ENCODE measurements at places on chromosomes 4 and X.

DNA sequence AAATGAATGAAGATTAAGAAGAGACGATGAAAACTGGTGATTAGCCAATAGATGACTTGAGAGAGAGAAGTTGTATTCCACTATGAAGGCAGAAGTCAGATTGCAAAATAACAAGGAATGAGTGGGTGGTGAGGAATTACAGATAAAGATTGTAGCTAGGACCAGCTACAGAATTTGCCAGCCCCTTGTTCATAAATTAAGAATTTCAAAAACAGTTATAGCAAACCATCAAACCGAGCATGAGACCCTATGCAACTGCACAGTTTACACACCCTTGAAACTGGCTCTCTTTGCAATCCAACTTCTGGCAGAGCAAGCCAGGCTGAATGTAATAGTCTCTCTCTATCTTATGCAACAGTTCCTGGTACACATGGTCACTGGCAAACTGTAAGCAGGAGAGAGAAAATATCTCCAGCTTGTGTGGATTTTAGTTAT, 35.2 kb downstream of the STAP1 start:
- peak; percentile 19 for DNase-seq

DNA sequence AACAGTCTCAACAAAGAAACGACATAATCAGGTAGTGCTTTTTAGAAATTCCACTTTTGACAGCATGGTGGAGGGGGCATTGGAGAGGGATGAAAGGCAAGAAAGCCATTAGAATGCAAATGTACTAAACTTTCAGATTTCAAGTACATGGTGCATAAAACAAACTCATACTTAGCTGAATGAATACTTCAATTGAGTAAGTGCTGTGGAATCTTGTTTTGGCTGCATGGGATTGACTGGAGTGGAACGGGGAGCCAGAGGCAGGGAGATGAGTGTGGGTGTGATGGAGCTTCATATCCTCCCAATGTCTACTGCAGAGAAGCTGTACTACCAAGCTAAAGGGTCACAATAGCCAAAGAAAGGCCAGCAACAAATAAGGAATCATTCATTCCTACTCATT, 52.4 kb downstream of the USP46 start:
- no peak for DNase-seq

DNA sequence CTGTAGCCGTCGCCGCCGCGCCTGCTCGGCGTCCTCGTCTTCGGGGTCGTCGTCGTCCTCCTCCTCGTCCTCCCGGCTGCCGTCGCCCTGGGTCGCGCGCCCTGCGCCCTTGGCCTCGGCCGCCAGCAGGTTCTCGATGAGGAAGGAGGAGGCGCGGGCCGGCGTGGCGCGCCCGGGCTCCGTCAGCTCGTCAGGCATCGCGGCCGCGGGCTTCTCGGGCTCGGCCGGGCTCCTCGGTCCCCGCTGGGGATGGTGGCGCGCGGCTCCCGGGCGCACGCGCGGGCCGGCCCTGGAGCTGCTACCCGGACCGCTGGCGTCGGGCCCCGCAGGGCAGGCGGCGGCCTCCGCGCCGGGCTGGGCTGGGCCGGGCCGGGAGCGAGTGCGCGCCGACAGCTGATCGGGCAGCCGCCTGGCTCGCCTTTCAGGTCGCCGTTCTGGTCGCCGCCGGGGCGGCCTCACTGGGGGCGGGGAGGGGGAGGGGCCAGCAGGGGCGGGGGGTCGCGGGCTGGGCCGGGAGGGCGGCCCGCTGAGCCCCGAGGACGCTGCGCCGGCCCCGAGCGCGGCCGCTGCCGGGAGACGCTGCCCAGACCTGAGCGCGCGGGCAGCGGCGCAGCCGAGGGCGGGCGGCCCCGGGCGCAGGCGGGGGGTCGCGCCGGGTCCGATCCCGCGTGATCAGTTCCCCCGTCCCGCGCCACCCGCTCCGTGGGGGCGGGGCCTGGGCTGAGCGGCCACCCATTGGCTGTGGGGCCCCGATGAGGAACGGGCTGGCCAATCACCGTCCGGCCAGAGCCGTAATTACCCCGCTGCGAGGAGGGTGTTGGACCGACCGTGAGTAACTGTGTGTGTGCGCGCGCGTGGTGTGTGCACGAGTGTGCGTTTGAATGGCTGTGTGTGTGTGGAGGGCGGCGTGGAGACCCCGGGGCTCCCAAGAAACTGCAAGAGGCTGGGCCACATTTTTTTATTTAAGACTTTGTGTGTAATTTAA, at the start of gene HMX1:
Gene HMX1 (minus strand): TSS at position 423 of the 985 bp plus-strand sequence. CDS start 225 bp downstream, at position 198.
- no peak for DNase-seq

- no peak for DNase-seq
Measured at GRCh38 chrX:25068340-25068739, 52.6 kb upstream of the ARX start.

GRCh38 chr4:26873391-26874026, 12.9 kb downstream of the STIM2 start:
- DNase-seq = peak; percentile 83

GRCh38 chrX:9308426-9308825, 156.4 kb upstream of the TBL1X start:
- no peak for DNase-seq

DNA sequence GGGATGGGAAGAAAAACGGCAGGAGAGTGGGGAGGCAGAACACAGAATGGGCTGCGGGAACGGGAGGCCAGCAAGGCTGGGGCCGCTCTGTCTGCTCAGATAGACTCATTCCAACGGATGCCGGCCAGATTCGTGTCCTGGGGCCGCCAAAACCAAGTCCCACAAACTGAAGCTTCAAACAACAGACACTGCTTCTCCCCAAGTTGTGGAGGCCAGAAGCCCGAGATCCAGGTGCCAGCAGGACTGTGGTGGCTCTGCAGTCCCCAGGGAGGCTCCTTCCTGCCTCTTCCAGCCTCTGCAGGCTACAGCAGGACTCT, 100.6 kb downstream of the ADRA2C start:
- no peak for DNase-seq

- DNase-seq = no peak
Measured at GRCh38 chrX:18898492-18898891, 85.4 kb downstream of the PHKA2 start.

GRCh38 chrX:14386981-14387380, 142.4 kb upstream of the GLRA2 start:
- no peak for DNase-seq

DNA sequence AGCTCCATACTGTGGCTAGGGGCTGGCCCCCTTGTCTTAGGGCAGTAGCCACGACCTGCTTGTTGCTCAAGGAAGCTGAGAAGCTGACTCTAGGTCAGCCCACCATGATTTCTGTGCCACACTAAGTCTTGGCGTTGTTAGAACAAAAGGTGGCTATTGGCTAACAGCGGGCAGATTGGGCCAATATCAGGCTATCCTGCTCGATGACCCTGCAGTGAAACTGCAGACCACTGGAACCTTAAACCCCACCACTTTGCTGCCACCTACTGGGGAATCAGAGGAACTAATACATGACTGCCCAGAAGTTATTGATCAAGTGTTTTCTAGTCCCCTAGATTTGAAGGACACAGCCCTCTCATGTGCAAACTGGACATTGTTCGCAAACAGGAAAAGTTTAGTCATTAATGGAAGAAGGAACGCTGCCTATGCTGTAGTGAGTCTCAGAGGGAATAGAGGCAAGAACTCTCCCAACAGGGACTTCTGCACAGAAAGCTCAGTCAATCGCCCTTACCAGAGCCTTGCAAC, 17.0 kb upstream of the PAPSS1 start:
- peak; percentile 62 for DNase-seq

All from Kasumi-1 (cell line).